ENCODE measurements at places on chromosomes 3 and 15.

- no peak for DNase-seq
Observed at GRCh38 chr3:138782755-138783154, 52.0 kb downstream of the PIK3CB start.

DNA sequence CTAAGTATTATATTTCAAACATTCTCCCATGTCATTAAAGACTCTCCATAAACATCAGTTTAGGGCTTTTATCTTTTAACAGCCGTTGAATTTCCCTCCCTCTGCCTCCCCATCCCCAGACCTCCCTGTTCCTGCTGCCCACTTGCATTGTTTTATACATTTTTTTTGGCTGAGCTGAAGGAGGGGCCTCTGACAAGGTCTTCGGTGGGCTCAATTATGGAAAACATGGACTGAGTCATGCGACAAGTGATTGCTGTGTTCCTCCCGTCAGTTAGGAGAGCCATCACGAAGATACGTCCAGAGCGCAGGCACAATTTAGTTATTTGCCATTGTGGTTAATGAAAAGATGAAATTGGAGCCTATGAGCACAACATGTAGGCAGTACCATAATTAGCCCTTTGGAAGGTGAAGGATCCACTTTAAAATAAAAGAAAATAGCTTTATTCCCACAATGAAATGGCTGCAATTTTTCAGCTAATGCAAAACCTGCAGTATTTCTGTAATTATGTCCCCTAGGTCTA, 12.0 kb upstream of the NMNAT3 start:
- DNase-seq: no peak

DNA sequence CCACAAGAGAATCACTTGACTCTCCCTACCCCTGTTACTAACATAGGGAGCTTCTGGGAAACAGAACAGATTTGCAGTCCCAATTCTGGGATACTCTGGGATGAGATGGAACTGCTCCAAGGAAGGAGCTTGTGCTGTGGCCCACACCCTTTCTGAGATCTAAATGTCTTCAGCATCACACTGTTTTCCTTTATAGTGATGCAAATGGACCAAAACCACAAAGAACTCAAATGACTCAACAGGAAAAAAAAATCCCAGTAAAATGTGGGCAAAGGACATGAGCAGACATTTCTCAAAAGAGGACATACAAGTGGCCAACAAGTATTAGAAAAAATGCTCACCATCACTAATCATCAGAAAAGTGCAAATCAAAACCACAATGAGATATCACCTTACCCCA, 155.6 kb downstream of the NECTIN3 start:
- DNase-seq: no peak

- DNase-seq: no peak
Observed at GRCh38 chr15:50904211-50904610, 4.3 kb upstream of the AP4E1 start.

GRCh38 chr15:93703092-93703739, 528.1 kb upstream of the MCTP2 start:
- DNase-seq: no peak

DNA sequence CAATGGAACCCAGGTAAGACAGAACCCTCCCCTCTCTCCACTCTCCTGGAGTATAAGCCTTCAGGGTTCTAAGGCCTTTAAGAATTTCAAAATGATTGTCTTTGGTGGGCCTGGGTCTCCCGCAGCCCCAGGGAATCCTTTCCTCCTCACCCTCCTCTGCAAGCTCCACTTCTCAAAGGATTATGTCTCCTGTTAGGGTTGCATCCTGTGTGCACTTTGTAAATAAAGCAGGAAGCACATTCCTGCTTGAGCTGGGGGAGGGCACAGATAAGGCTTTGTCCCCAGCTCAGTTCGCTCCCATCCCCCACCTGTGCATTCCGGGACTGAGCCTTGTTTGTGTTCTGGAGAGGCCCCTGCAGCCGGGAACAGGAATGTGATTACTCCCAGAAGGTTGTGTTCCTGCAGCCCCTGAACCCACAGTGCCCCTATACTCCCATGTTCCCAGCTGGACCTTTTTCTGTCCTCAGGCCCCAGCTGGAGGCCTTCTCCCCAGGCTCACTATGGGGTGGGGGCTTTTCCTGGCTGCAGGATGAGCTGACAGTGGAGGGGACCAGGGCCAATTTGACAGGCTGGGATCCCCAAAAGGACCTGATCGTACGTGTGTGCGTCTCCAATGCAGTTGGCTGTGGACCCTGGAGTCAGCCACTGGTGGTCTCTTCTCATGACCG, 9.5 kb downstream of the TYRO3 start:
- no peak for DNase-seq

- DNase-seq: no peak
Observed at GRCh38 chr3:8254489-8254888, 247.1 kb upstream of the LMCD1 start.

DNA sequence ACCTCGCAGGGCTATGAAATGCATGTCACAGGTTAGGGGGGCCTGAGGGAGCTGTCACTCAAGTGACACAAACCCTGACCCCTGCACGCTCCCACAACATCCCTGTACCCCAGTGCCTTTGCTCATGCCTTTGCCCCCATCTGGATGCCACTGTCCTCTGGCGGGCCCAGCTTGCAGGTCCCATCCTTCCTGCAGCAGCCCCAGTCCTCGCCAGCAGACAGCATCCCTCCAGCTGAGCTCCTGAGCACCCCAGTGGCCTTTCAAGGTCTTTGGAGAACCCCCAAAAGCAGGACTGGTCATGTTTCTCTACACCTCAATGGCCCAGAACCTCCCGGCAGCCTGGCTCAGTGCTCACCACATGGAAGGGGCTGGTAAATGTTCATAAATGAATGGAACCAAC, 170.4 kb downstream of the ADAMTS17 start:
- no peak for DNase-seq

DNA sequence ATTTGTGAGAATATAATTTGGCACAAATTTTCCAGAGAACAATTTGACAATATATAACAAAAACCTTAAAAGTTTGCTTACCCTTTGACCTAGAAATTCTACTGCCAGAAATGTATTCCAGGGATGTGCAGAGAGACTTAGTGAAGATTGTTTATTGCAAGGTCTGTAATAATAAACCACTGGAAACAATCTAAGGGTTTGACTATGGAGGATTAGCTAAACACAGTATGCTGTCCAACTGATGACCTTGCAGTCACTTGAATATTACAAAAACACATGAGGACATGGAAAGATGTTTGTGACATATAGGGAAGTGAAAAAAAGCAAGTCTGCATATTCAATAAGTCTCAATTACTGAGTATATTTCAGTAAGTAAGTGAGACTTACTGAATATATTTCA, 48.1 kb upstream of the CDV3 start:
- no peak for DNase-seq

DNA sequence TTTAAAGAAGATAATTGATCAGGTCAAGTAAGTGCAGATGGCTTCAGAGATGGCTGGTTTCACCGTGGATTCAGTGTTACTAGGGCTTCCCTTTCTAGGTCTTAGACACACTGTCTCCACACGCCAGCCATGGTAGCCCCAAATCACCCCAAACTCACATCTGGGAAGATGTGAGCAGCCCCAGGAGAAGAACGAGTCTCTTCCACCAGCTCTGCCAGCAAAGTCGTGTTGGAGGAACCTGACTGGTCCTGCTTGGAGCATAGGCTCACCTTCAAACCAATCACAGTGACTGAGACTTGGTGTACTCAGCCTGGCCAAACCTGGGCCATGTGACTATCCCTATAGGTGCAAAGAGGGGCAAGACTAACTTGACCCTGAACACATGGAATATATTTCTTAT, 296.7 kb downstream of the RPLP1 start:
- no peak for DNase-seq

GRCh38 chr3:88002448-88002847, 56.4 kb downstream of the CGGBP1 start:
- no peak for DNase-seq

DNA sequence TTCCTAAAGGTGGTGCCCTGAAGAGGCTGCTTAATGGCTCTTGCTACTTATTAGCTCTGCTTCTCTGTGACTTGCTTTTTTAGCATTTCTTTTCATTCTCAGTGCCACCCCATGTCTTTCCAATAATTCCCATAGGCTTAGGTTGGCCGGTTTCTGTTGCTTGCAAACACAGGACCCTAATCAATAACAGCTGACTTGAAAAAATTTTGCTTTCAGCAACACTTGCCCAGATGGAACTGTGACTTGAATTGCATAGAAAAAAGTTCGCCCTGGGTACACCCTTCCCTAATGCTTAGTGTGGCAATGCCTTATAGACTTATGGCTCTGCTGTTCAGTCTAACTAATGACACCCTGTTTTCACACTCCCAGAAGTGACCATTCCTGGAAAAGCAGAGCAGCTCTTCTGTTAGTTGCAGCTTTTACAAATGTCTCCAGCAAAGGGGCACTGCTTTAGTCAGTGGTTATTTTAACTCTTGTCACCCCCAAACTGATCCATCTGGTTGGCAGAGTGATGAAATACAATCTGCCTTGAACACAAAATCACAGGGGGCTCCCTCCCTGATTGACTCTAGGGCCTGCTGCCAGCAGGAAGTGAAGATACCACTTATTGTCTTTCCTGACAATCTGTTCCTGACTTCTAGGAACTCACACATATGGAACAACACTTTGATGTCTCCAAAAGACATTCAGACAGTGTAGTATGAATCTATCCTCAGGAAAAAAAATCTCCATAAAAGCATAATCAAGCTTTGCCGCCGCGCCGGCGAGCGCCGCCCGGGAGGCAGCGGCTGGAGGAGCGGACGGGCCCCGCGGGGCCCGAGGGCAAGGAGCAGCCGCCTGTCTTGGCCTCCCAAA, 9.7 kb upstream of the SLMAP start:
- DNase-seq: no peak

- no peak for DNase-seq
Observed at GRCh38 chr15:57352535-57353316, 23.6 kb upstream of the CGNL1 start.

All from cortex of kidney (tissue), 1 donor.